Thoracic aorta (tissue), 2 donors: ENCODE measurements at places on chromosomes 12 and 14. TPM values are rescaled to one million over a fixed set of nuclear protein-coding genes. Genes with fewer than 3 reads are reported as not detected.

DNA sequence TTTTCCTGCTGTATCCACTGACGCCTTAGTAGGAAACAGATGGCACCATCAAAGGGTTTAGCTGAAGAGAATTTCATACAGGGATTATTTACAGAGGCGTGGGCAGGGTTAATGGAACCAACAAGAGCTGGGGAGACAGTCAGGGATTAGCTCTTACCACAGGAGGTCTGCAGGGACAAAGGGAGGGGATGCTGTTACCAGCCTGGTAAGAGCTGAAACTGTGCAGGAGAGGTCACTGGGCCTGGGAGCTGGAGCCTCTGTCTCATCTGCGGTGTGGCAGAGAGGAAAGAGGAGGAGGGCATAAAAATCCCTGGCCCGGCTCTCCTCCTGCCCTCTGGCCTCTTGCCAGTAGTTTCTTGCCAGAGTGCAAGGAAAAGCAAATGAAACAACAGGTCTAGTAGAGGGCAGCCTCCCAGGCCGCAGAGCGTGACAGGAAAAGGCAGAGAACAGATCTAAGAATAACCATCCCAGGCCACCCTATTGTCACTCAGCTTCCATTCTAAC lies 18.9 kb upstream of the POC1B start:
- no peak overlapping the region for H3K27ac ChIP-seq
- H3K4me1 ChIP-seq: no peaks in the 10 kb centered on the region
- H3K27me3 ChIP-seq: no peaks in the 10 kb centered on the region
- H3K36me3 ChIP-seq: no peaks in the 10 kb centered on the region

GRCh38 chr12:30200864-30201263 lies 417.1 kb upstream of the TMTC1 start:
- no peaks in the 10 kb centered on the region for H3K27me3 ChIP-seq
- peaks cover 6% of the 10 kb centered on the region for H3K4me1 ChIP-seq
- H3K27ac ChIP-seq: no peak overlapping the region

GRCh38 chr14:69673578-69674305 lies 62.3 kb downstream of the SUSD6 start:
- no peaks in the 10 kb centered on the region for H3K36me3 ChIP-seq
- H3K4me1 ChIP-seq: peaks cover 68% of the 10 kb centered on the region
- H3K4me3 ChIP-seq: peak overlapping the region; percentile 12
- peak overlapping the region; percentile 31 for H3K27ac ChIP-seq
- no peak for DNase-seq
- H3K27me3 ChIP-seq: no peaks in the 10 kb centered on the region

ADAMTS20 gene
- not detected for total RNA-seq

DNA sequence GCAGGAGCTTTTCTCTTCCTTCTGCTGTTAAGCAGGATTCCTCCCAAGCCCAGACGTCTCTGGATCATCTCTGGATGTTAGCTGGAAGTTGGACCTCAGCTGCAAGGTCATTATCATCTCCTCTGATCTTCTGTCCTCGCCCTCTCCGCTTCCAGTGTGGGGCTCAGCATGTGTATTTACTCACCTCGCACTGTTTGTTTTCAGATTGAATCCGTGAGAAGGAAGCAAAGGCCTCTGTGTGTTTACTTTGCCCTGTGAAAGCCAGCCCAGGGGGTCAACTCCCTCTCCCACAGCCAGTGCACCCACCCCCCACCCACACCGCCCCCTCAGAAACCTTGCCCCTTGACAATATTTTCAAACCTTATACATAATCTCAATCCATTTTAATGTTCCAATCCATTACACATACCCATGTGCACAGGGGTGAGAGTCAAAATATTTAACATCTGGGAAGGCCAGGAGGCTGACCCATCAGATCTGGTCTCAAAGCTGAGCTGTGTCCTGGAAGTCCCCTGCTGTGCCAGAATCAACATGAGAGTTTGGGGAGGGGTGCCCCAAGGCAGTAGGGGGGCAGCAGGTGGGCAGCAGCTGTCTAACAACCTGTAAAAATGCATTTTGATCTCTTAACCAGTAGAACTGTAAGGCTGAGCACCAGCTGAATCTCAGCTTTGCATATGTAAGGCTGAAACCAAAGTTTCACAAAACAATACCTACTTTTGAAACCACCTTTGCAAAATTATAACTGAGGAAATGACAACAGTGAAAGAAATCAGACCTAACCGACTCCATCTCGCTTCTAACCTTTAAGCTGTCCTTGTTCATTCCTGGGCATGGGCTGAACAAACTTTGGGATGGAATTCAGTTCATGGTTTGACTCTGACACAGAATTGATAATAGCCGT lies 157.9 kb downstream of the ZNF664 start:
- DNase-seq: no peak
- no peaks in the 10 kb centered on the region for H3K27me3 ChIP-seq
- H3K27ac ChIP-seq: no peak overlapping the region
- H3K4me1 ChIP-seq: no peaks in the 10 kb centered on the region
- H3K36me3 ChIP-seq: no peaks in the 10 kb centered on the region

GRCh38 chr14:104510794-104511611 lies 68.6 kb upstream of the C14orf180 start:
- H3K4me1 ChIP-seq: no peaks in the 10 kb centered on the region
- H3K4me3 ChIP-seq: no peak overlapping the region
- H3K36me3 ChIP-seq: no peaks in the 10 kb centered on the region

GRCh38 chr12:55822228-55822627 lies 4.4 kb downstream of the ORMDL2 start:
- DNase-seq: no peak
- no peak overlapping the region for H3K27ac ChIP-seq
- H3K4me1 ChIP-seq: peaks cover 14% of the 10 kb centered on the region

CAPZA3 gene
- total RNA-seq: not detected
